ENCODE measurements at places on chromosomes 5 and 9.

- DNase-seq: no peak
Measured at GRCh38 chr9:14097215-14097614, 216.7 kb downstream of the NFIB start.

DNA sequence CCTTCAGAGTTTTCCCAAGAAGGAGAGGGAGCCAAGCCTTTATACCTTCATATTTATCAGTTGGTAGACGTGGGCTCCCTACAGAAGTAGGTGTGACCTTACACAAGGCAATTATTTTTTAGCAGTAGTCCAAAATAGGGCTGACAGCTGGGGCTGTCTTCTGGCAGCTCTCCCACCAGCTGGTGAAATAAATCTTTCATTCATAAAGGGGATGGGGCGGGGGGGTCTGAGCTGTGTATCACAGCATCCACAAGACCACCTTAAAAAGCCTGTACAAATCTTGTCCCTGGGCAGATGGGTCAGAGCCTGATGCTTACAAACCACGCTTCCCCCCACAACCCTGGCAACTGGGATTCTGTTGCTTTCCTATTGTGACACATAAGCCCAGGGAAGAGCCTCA, 19.7 kb downstream of the CSF2 start:
- DNase-seq: no peak

DNA sequence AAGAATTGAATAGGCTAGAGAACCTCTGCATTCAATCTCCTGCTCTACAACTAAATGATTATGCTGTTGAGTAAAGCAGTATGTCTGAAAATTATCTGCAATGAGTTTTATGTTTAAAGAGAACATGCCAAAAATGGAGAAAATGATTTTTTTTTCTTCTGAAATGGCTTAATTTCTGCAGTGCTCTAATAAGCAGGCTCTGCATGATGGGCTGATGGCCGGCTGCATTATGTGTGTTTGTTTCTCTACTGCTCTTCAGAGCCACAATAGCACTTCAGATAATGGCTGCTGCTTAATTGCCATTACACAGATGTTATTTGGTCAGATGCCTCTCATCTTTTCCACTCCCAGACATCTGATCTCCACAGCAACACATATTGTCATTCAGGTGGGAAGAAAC, 286.4 kb upstream of the DMAC1 start:
- DNase-seq: no peak

DNA sequence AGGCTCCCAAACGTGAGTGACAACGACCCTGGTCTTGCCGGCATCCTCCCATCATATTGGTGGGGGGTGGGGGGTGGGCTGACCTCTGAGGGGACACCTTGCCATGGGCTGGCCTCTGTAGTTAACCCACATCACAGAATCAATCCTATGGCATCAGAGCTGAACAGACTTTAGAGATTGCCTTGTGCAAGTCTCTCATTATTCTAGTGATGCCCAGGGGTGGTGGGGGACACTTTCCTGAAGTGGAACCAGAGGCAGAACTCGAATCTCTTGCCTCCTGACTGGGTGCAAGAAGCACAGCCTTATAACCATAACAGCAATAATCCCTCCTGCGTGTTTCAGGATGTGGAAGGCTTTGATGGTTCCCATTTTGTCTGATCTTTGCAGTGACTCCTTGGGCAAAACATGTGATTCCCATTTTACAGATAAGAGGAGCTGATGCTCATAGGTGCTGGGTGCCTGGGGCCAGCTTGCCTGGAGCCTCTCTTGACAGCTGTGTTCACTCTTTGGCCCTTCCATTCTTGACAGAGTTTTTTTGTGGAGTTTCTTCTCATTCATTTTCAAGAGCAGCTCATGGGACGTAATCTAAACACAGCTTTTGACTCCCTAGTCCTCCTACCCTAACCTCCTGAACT, 18.6 kb upstream of the PITX1 start:
- DNase-seq: no peak

DNA sequence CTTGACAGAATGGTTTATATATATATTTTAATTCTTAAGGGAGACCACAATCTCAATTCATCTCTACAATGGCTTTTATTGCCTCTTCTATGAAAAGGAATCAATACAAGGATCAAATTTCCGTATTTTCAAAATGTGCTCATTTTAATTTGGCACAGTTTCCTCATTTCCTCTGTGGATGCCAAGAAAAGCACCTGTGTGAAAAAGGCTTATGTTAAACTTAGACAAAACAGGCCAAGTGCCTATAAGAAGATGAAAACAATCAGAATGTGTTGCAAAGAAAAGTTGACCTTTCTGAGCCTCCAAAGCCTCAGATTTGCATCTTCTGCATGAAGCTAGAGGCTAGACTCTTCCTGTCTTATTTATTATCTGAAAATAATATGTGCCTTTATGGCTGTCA, 173.7 kb upstream of the SLC12A2 start:
- no peak for DNase-seq

DNA sequence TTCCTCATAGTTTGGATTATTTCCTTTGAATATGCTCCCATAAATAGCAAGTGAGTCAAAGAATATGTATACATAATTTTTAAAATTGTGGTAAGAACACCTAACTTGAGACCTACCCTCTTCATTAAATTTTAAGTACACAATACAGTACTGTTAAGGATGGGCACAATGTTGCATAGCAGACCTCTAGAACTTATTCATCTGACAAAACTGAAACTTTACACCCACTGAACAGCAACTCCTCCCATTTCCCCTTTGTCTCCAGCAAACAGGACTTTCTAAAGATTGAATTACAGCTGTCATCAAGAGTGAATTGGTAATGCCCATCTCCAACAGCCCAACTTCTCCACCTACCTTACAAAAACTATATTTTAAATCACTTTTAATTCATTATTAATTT, 388.9 kb downstream of the HTR1A start:
- DNase-seq: no peak

GRCh38 chr9:10235376-10235775, 377.4 kb downstream of the PTPRD start:
- no peak for DNase-seq

DNA sequence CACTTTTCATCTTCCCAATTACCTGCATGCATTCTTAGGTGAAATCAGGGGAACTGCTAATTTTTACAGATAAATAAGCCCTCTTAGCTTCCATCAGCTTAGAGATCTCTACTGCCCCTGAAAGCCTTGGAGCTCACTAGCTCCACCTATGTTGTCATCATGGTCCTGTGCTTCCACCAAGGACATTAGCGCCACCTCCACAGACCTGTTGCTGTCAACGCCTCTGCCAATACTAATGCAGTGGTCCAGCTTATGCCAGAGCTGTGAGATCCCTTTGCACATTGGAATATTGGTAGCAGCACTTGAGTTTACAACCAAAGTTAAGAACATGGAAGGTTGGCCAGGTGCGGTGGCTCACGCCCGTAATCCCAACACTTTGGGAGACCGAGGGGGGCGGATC, 7.7 kb upstream of the SHISAL2B start:
- DNase-seq: no peak

GRCh38 chr5:171952021-171952420, 54.4 kb downstream of the FBXW11 start:
- no peak for DNase-seq

GRCh38 chr9:128214571-128215490, 11.7 kb downstream of the DNM1 start:
- DNase-seq: no peak

DNA sequence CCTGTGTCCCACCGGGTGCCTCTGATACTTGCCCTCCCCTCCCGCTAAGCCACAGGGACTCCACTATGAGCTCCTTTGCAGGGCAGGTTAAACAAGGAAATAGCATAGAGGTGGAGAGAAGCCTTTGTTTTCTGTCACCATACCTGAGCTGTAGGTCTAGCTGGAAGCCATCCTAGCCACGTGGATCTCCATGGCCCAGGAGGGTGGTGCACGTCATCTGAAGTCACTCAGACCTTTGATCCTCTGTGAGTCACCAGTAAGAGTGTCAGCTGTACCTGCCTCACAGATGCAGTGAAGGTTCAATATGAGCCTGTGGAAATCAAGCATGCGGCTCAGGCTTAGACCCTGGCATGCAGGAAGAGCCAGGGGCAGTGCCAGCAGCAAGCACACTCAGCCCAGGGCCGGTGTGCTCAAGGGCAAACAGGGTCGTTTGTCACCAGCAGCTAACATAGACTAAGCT, 55.1 kb downstream of the ASS1 start:
- no peak for DNase-seq

DNA sequence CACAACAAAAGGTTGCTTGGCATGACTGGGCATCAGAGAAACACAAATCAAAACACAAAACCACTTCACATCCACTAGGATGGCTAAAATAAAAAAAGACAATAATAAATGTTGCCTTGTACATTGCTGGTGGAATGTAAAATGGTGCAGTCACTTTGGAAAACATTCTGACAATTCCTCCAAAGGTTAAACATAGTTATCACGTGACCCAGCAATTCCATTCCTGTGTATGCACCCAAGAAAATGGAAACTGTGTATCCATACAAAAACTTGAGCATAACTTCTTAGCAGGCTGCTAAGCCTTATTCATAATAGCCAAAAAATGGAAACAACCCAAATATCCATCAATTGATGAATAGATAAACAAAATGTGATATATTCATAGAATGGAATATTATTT, 10.2 kb upstream of the SLC46A2 start:
- no peak for DNase-seq

GRCh38 chr9:98726735-98727134, 18.0 kb upstream of the GABBR2 start:
- DNase-seq: peak; percentile 5

GRCh38 chr5:159206818-159207217, 2.5 kb downstream of the RNF145 start:
- DNase-seq: no peak

GRCh38 chr5:119270960-119271757, 84.7 kb upstream of the TNFAIP8 start:
- DNase-seq: no peak

All from CD4-positive, alpha-beta T cell treated with Interleukin-17A for 1 hour (primary cell).